ENCODE measurements at places on chromosomes 4 and X.
A peak's percentile ranks its signal among the peaks of the same experiment; 100 is the strongest.

GRCh38 chr4:3375688-3376087 lies 66.1 kb upstream of the HGFAC start:
- DNase-seq, result no peak

- DNase-seq, result no peak
Observed at GRCh38 chr4:1506956-1507721, 100.9 kb upstream of the NKX1-1 start.

- peak; percentile 32 for DNase-seq
Observed at GRCh38 chr4:38283724-38284123, 323.5 kb downstream of the PTTG2 start.

GRCh38 chr4:118997601-118998000 lies 108.9 kb downstream of the SYNPO2 start:
- no peak for DNase-seq

GRCh38 chr4:98260047-98260578 lies 1.1 kb upstream of the RAP1GDS1 start:
- peak; percentile 67 for DNase-seq

GRCh38 chr4:95556207-95556859 lies 7.6 kb upstream of the UNC5C start:
- DNase-seq, result peak; percentile 65

DNA sequence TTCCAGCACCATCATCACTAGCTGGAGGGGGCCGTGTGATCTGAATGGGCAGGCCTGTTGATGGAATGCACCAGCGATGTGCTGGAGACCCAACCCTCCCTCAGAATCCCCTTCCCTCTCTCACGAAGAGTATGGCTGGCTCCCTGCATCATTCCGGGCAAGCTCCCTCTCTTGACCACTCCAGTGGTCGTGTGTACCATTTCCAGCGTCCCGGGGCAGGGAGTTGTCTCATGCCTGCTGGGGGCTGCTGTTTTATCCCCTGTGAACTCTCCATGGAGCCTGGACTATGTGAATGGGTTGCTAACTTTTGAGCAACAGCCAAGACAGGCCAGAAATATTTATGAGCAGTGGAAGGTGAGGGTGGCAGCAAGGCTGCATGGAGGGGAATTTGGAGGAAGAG lies 8.1 kb downstream of the CSAG1 start:
- no peak for DNase-seq

DNA sequence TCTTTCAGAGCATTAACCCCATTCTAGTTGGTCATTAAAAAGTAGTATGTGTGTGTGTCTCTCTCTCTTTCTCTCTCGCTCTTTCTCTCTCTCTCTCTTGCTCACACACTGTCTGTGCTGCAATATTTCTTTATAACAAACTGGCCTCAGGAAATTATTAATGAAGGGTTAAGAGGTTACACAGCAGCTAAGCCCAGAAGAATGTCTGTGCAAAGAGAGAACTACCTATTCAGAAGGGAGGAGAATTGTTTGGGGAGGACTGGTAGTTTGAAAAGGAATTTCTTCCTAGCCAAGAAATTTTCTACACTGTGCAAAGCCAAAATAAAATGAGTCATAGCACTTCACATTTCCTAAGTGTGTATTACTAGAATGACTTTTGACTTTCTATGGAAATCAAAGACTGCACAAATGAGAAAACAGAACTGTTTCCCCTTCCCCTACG lies 22.2 kb downstream of the PDGFC start:
- no peak for DNase-seq

GRCh38 chrX:101691835-101692234 lies 32.2 kb upstream of the ARMCX2 start:
- DNase-seq, result no peak

DNA sequence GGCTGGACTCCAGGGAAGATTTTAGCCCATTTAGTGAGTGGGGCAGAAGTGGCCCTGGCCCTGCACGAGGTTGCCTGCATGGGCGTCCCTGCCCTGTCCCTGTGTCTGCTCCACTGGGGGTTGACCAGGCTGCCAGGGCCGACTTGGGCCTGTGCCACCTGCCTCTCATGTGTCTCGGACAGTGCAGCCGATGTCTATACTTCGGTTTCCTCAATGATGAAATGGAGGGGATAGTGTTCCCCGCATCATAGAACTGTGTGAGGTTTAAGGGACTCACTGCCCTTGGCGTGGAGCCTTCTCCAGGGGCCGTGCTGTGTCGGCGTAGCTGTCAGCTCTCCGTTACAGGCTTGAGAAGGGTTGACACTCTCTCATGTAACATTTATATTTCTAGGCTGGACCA lies 27.0 kb upstream of the MSANTD1 start:
- DNase-seq, result no peak

GRCh38 chr4:87745064-87745807 lies 54.1 kb upstream of the IBSP start:
- DNase-seq, result no peak

DNA sequence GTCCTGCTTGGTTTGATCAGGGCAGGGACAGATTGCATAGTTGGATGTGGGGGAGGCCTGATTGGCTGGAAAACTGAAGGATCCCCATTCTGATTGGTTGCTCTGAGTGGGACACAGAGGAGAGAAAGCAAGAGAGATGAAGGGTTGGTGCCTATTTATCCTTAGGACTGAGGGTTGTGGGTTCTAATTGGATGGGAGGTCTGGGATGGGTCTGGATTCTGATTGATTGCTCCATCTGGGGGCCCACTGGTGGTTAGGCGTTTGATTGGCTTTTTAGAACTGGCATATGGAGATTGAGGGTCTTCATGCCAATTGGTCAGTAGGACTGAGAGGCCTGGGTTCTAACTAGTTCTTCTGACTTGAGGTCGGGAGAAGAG lies 644 bp upstream of the EBP start:
- no peak for DNase-seq

GRCh38 chrX:46918434-46918833 lies 6.2 kb downstream of the JADE3 start:
- no peak for DNase-seq

- DNase-seq, result no peak
Observed at GRCh38 chrX:39158801-39159657, 357.8 kb downstream of the MID1IP1 start.

DNA sequence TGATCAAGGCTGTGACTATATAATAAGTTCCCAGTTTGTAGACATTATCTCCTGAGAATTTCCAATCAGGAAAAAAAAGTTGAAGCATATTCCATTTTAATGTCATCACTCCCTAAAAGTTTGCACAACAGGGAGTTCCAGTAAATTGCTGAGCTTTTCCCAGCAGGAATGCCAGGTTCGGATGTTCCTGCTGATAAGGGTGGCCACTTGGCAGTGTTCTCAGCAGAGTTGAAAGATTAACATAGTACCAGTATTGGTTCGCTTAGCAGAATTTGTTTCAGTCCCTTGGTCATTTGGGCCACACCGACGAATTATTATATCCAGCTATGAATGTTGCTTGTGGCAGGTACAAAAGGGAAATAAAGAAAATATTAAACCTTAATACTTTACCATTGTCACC lies 5.2 kb upstream of the CXCL2 start:
- DNase-seq, result no peak

DNA sequence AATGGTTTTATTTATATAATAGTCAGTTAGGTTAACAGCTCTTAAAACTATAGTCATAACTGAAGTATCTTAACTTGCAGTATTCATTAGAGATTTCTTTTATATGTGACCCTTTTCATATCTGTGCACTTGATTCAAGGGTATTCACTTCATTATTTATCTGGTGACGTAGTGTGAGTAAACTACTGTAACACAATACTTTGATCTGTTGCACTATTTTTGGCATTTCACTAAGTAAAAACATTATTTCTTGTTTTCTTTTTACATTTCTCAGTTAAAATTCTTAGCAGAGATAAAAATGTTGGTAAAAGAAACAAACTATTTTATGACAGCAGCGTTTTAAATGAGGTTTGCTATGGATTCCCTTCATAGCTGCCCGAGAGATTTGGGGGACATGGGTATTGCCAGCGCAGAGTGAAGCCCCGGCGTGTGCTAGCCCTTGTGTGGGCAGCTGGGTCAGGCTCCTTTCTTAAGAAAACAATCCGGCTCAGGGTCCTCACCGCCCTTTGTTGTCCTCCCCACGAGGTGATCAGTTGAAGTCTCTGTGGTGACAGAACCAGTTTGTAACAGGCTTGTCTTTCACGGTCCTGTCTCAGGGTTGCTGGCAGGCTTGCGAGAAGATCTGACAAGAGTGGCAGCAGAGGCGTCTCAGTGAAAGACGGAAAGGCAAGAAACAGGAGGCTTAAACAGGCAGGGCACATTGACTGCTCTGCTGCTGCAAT lies 293.4 kb downstream of the BMPR1B start:
- DNase-seq, result peak; percentile 23

DNA sequence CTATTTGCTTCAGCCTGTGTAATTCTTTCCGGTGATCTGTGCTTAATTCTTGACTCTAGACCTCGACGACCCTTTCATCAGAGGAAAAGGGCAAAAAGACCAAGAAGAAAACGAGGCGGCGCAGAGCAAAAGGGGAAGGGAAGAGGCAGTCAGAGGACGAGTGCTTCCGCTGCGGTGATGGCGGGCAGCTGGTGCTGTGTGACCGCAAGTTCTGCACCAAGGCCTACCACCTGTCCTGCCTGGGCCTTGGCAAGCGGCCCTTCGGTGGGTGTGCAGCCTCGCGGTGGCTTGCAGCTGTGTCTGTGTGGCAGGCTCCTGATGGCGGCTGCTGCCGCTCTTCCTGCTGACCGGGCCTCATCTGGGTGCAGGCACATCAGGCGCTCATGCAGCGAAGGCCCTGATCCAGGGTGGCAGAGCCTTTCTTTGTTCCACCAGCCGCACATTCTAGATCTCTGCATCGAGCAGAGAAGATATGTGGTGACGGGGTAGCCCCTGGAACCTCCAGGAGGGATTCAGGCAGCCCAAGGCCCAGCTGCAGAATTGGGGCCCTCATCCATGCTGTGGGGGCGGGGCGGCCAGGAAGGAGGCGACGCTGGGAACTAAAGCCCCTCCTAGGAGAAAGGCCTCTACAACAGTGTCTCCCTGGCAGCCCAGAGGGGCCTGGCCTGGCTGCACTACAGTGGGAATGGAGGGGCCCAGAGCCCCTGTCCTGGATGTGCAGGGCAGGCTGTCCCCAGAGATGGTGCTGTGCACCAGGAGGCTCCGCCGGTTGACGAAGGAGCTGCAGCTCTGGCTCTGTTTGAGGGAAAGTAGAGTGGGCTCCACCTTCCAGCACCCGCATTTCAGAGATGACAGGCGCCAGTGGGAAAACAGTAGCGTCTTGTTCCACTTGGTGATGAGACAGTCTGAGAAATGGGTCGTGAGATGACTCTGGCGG lies 32.1 kb downstream of the NELFA start:
- DNase-seq, result no peak

Measured in cardiac muscle cell (in vitro differentiated cells and primary cell).